ENCODE measurements at places on chromosomes 2 and 18.

- no peak for DNase-seq
These were observed 676 bp downstream of the KLHL23 start for GRCh38 chr2:169734169-169734847.

DNA sequence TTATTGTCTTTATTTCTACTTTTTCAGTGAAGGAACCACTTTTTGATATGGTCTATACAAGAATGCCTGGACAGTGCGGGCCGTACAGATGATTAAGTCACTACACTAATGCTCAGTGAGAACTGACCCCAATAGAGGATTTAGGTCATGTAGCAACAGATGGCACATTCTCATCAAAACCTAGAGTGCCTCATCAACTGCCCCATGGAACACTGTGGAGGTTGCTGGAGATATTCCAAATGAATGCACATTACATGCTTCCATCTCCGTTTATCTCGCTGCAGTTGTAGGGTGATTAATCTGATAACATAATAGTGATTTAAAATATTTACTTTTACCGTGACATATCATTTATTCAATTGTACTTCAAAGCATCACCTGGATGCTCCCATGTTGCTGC lies 41.8 kb upstream of the COPS8 start:
- DNase-seq, result no peak

- no peak for DNase-seq
These were observed 428.3 kb downstream of the MBD2 start for GRCh38 chr18:53796040-53796729.

GRCh38 chr2:175207741-175208438 lies 26.4 kb upstream of the ATP5MC3 start:
- DNase-seq, result no peak

- DNase-seq, result no peak
These were observed 14.5 kb upstream of the ERMN start for GRCh38 chr2:157339965-157340655.

- DNase-seq, result no peak
These were observed 51.1 kb downstream of the LPIN2 start for GRCh38 chr18:2961821-2962220.

All from iPS DF 19.7 (cell line).